ENCODE measurements at places on chromosomes 1 and 21.

- no peak for DNase-seq
These were observed 38.2 kb downstream of the ARID1A start for GRCh38 chr1:26733982-26734381.

- no peak for DNase-seq
These were observed 77.1 kb downstream of the PIK3CD start for GRCh38 chr1:9728451-9729295.

DNA sequence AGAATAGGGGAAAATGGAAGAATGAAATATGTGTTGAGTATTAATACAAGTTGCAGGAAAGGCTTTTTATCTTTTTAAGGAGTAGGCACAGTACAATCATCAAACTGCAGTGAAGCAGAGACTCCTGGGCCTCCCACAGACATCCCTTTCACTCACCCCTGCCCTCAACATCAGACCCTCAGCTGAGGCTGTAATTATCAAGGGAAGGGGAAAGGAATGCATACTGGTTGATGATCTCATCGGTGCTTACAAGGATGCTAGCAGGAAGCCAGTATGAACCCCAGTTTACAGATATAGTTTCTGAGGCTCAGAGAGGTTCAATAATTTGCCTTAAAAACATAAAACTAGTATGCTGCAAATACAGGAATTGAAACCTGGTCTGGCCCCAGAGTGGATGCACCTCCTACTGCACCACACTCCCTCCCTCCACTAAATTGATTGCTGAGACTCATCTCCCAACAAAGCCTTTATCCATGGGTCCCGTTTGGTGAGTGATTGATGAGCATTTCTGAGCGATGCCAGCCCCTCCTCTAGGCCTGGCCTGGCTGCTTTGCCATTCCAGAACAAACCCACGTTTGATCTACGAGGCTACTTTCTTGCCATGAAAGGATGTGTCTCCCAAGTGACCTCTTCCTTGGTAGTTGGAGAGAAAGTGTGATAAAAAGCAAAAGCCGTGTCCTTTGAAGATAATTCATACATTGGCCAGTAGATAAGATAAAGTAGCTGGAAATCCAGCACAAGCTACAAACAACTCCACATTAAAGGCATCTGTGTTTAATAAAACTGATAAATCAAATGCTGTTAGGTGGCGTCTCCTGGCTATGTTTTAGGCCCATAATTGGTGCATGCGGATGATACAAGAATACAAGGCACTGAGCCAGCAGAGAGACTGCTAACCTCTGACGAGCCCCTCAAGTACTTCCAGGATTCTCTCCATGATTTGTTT, 233.9 kb upstream of the CAMK1G start:
- DNase-seq: no peak

- DNase-seq: no peak
These were observed 17.3 kb downstream of the DDR2 start for GRCh38 chr1:162649583-162649982.

GRCh38 chr1:69403756-69404320, 163.9 kb upstream of the LRRC7 start:
- DNase-seq: no peak

DNA sequence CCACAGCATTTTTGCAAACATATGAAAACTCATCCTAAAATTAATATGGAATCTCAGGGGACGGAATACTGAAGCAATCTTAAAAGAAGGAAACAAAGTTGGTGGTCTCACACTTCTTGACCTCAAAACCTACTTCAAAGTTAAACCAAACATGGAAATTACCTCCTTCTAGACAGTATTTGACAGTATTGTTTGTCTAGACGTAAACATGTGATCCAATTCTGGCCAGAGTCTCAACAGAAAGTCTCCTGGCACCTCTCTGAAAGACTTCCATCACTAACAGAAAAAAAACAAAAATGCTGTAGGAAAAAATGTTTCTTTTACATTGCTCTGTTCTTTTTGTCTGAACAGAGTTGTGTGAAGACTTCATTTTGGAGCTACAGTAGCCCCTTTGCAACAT, 99.7 kb downstream of the BRINP3 start:
- DNase-seq: no peak

DNA sequence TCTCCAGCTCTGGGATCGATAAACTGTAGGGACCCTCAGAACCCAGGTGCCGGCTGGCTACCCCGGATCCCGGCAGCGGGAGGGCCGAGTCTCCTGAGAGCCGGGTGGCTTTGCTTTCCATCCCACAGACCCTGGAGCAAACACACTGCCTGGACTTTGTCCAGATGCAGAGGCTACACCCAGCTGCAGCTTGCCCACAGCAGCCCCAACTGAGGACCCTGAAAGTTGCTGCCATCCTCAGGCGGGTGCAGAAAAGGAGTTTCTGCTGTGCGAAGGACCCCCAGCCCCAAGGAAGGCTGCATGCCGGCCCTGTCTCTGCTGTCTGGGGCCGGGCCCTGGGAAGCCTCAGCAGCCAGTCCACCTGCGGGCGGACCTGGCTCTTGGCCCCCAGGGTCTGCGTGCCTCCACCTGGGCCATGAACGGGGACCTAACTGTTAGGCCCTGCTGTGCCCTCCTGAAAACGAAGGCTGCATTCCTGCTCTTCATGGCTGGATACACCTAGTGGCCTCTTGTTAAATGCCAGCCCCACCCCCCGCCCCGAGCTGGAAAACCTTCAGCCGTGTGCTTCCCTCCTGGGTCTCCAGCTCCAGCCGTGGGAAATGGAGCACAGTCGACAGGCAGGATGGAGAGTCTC, 97.5 kb upstream of the ARHGEF16 start:
- no peak for DNase-seq

DNA sequence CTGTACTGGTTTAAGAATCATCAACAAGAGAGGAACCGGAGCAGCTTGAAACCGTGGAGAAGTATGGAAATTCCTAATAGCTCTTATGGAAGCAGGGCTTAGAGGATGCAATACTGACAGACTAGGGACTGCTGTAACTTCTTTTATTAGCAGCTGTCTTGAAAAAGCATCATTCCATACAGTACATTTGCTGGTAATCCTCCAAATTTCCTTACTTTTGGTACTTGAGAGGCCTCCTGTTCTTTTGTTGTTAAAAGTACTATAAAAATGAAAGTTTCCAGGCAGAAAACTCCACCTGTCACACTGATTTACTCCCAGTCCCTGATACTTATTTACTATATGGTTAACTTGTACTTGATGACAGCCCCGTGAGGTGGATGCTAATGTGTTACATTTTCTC, 7.7 kb downstream of the OMA1 start:
- no peak for DNase-seq

GRCh38 chr1:68322837-68323687, 90.7 kb upstream of the WLS start:
- DNase-seq: no peak

Data from mesothelial cell of epicardium (in vitro differentiated cells).